ENCODE measurements at places on chromosomes 5 and 9. TPM values are rescaled to one million over a fixed set of nuclear protein-coding genes. Genes with fewer than 3 reads are reported as not detected.

ZBED3 gene
- total RNA-seq, result 25.8 TPM

SPATA31D4 gene
- not detected for total RNA-seq

TMEM252 gene
- not detected for total RNA-seq

DNA sequence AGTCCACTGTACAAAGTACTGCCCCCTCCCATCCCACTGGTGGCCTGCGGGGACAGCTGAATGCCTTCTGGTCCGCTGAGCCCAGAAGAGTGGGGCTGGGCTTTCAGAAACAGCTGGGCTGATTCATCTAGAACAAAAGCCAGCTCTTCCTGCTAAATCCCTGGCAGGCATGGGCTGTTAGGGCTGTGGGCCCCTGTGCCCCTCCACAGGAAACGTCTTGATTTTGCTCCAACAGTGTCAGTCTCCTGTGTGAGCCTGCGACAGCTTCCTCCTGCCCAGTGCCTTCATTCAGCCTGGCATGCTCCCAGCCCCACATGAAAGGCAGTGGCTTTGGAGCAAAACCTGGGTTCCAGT lies 6.9 kb upstream of the GSN start:
- DNase-seq, result no peak
- H3K36me3 ChIP-seq, result no peaks in the 10 kb centered on the region
- peaks cover 9% of the 10 kb centered on the region for H3K4me1 ChIP-seq
- H3K27me3 ChIP-seq, result peaks cover 8% of the 10 kb centered on the region

DNA sequence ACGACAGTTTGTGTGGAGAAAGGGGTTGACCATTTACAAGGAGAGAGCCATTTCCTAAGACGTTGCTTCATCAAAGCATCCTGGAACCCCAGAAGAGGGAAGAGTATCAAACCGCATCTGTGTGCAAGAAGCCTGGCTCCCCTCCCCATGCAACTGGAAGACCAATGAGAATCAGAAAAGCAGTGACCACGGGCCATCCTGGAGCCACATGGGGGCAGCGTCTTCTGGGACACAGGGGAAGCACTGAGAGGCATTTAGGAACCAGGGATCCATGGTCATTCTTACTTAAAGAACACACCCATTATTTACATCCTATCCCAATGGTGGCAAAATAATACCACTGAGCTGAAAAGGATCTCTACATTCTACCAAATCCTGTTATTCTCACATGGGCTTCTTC lies 29.3 kb downstream of the SEMA5A start:
- H3K36me3 ChIP-seq, result no peaks in the 10 kb centered on the region
- no peak overlapping the region for H3K27ac ChIP-seq
- H3K27me3 ChIP-seq, result no peaks in the 10 kb centered on the region
- no peak for DNase-seq

DNA sequence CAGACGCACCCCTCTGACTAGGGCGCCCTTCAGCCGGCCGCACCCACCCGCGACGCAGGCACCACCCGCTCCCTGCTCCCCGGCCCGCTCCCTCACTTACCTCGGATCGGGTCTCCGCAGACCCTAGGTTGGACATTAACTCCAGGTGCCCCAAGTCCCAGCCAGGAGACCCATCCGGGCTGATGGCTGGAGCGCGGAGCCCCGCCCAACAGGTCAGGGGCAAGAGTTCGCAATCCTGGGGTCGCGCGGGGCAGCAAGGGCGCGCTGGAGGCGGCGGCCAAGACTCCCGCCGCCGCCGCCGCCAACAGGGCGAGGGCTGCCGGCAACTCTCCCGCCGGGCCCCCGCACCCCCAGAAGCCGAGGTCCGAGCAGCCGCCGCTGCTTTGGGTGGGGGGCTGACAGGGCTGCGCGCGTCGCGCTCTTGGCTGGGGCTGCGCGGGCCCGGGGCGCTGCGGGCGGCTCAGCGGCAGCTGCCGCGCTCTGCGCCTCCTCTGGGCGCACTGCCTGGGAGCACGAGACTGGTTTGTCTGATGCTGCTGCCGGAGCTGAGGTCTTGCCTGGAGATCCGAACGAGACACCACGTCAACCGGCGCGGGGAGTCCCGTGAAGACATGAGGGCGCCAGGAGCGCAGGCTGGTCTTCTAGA lies at the start of gene GDNF:
Gene GDNF (minus strand): TSS at position 635 of the 646 bp plus-strand sequence. CDS start 5,245 bp downstream, outside the sequence.
- H3K4me3 ChIP-seq, result peak within 1 kb of the TSS; percentile 74
- peaks cover 32% of the 10 kb centered on the region for H3K4me1 ChIP-seq
- H3K27ac ChIP-seq, result no peak within 1 kb of the TSS

GRCh38 chr5:126847826-126848251 lies 70.9 kb downstream of the LMNB1 start:
- H3K4me1 ChIP-seq, result peaks cover 67% of the 10 kb centered on the region
- no peak overlapping the region for H3K4me3 ChIP-seq
- no peaks in the 10 kb centered on the region for H3K36me3 ChIP-seq
- peak overlapping the region; percentile 68 for H3K27ac ChIP-seq
- H3K27me3 ChIP-seq, result peaks cover 23% of the 10 kb centered on the region

GRCh38 chr9:124861342-124862229 lies at the start of the genes ARPC5L and RPL35:
Gene ARPC5L (plus strand): TSS chr9:124862130. CDS start chr9:124869291, 7,161 bp downstream.
Gene RPL35 (minus strand): TSS chr9:124861957. CDS start chr9:124861912, 45 bp downstream.
- H3K27ac ChIP-seq, result peak within 1 kb of the TSS; percentile 99
- peak within 1 kb of the TSS; percentile 94 for H3K4me3 ChIP-seq
- H3K27me3 ChIP-seq, result no peaks in the 10 kb centered on the region
- DNase-seq, result peak; percentile 93
